ENCODE measurements at places on chromosomes 5 and 9.
A peak's percentile ranks its signal among the peaks of the same experiment; 100 is the strongest.

GRCh38 chr5:148746826-148747535 is 79.4 kb upstream of the ADRB2 start:
- DNase-seq, result no peak

DNA sequence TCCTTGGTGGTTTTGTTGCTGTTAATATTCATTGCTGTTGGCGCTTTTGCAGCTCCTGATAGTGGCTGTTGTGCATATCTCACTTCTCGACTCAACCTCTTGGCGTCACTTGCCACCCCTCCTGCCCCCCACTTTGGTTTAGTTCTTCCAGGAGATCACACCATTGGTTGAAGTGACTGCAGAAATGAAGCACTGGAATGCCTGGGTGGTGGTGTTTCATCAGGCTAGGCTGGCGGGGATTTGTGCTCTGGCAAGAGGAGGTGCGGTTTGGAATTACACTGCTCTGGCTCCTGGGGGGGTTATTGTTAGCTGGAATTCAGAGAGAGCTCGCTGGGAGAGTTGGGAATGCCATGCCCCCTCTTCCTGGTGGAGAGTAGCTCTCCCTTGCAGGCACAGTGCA is 11.5 kb downstream of the PRRC2B start:
- no peak for DNase-seq

GRCh38 chr9:129894120-129894823 is 59.0 kb downstream of the USP20 start:
- peak; percentile 39 for DNase-seq

- no peak for DNase-seq
Observed at GRCh38 chr9:133528876-133529241, 4.1 kb upstream of the MYMK start.

DNA sequence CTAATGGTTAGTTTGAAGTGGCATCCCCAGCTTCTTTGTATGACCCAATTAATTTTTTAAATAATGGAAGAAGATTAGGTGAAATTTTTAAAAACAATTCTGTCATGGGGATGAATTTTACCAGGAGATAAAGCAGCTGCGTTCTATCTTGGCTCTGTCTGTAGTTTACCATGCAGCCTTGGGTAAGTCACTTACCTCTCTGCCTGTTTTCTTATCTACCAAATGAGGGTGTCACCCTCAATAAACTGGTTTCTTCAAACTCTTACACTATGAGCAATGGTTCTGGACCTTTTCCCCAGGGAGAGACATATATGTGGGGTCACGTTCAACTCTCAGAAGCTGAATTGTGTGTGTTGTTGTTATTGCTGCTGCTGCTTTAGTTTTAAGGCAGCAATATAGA is 71.7 kb downstream of the TEX10 start:
- DNase-seq, result no peak

DNA sequence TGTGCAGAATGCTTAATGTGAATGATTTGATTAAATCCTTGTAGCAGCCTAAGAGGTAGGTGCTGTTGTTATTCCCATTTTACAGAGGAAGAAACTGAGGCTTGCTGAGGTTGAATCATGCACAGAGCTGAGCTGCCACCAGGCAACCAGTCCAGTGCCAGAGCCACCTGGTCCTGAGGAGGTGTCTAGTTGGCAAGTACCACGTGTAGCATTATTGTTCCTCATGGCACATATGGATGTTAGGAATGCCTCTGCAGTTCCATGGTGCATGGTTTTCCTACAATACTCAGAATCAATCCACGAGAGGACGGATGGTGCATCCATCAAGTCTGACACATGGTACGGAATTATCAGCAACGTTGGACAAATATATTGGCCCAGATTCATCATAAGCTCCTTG is 8.9 kb downstream of the UBE2QL1 start:
- DNase-seq, result no peak

DNA sequence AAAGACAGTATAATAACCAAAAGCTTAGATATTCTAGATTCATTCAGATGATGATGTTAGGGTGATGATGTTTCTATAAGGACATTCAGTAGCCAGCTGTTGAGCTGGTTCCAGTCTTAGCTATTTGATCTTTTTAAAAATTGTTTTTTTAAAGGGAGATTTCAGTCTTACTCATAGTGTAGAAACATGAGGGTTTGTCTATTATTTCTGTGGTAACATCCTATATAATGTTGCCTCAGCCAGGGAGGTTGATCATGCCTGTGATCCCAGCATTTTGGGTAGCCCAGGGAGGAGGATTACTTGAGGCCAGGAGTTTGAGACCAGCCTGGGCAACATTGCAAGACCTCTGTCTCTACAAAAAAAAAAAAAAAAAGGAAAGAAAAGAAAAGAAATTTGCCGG is 167.8 kb downstream of the DOCK2 start:
- peak; percentile 37 for DNase-seq
